ENCODE measurements at places on chromosomes 6 and 20.

- no peak for DNase-seq
Observed at GRCh38 chr6:28206928-28207509, 18.1 kb upstream of the ZSCAN9 start.

DNA sequence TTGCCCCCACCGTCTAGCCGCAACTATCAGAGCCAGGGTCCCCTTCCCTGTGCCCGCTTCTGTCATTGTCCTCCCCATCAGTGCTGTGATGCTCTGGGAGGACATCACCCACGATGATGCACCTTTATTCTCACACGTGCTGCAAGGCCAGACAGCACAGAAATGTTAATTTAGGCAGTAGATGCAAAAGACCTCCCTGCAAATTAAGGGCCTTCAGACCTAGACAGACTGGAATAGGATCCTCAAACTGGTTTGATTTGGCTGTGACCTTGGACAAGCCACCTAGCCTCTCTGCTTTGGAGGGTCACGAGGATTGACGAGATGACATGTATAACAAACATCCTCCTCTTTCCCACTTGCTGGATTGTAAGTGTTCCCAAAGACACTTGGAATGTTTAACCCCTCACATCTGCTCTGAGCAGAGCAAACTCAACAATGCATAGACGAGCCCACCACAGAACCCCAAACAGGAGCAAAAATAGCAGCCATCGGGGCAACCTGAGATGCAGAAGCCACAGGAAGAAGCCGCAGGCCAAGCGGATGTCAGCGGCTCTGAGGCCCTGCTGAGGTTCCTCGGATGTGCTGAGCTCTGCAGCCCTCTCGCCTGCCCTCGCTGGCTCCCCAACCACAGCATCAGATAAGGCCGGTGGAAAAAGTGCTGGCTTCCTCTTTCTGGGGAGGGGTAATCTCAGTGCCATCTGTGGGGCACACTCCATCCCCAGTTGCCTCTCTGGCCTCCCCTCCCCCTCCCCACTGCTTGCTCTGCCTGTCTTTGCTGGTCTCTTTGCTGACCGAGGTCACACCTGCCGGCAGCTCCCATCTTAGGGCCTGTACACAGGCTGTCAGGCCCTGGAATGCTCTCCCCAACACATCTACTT, 35.3 kb downstream of the TOX2 start:
- peak; percentile 31 for DNase-seq

GRCh38 chr6:21046276-21046675, 512.0 kb downstream of the CDKAL1 start:
- DNase-seq = no peak

DNA sequence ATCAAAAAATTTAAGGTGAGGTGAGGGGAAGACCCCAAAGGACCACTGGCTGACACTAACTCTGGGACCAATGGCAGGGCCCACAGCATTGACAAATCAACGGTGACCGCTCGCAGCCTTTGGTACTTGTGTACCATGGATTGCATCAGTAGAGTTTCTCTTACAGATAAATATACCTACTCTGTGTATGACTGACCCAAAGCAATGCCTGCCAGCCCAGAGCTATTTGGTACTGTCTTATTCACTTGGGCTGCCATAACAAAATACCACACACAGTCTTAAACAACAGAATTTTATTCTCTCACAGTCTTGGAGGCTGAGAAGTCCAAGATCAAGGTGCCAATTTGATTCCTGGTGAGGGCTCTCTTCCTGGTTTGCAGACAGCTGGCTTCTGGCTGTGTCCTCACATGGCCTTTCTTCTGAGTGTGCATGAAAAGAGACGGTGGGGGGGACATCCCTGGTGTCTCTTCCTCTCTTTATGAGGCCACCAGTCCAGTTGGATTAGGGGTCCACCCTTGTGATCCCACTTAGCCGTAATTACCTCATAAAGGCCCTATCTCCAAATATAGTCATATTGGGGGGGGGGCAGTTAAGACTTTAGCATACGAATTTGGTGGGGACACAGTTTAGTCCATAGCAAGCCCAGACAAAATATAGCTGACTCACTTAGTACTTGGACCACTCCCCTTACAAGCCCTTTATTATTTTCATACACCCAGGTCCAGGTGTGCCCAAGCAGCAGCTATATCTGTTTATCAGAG, 336.3 kb downstream of the CD83 start:
- no peak for DNase-seq

DNA sequence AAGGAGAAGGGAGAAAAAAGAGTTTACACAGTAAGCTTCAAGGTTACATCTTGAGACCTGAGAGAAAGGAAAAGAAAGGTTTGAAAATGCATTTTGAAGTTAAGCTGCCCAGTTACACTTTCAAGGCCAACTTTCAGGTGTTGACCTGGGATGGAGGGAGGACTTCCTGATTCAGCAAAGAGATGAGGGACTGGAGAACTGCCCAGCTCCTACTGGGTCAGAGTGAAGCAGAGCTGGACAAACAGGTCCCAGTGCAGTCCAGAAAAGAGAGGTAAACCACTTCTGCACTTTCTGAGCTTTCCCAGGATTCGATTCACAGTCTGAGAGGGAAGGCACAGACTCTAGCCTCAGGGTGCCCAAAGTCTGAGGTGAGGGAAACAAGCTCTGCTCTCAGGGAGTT, 6.0 kb upstream of the TJAP1 start:
- DNase-seq = no peak

GRCh38 chr6:161284653-161285052, 10.8 kb upstream of the AGPAT4 start:
- no peak for DNase-seq

- DNase-seq = no peak
Observed at GRCh38 chr20:48708116-48708515, 119.7 kb downstream of the PREX1 start.

DNA sequence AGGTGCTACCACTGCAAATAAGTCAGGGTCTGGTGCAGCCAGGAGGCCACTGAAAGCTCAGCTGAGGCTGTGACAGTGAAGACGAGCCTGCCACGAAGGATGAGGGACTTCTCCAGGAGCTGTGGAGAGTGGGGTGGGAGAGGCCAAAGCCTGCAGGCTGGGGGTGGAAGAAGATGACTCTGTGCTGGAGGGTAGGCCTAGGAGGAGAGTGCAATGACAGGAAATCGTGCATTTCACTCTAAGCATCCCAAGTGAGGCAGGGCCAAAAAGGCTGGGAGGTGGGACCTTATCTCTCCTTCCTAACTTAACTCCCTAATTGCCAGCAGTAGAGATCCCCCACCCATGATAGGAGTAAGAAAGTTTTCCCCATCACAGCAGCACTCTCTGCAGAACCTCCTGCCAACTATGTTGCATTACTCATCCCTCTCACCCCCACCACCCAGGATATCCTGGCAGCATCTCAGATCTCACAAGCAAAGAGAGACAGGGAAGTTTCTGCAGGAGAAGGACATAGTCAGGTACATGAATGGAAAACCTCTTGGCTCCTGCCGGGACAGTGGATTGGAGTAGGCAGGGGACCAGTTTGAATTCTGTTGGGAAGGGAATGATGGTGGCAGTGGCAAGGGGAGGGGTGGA, 466.2 kb downstream of the CDH26 start:
- DNase-seq = no peak

DNA sequence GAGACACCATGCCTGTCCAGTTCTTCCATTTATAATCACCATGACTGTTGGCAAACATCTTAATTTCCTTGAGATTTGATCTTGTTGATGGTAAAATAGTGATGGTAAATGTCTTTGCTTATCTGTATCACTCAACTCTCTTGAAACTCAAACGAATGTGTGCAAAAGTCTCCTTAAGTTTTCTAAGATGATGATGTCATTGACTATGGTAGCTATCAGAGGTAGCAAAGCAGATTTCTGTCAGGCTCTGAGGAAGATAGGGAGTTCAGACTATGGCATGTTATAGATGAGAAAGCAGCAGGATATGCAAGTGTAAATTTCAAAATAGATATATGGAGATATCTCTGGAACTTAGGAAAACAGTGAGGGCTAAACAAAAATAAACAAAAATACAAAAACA, 121.0 kb upstream of the GJE1 start:
- no peak for DNase-seq

GRCh38 chr6:30411515-30412207, 66.7 kb downstream of the RPP21 start:
- DNase-seq = peak; percentile 51

- no peak for DNase-seq
Observed at GRCh38 chr6:46221222-46221793, 50.5 kb upstream of the ENPP5 start.
